CD4-positive, CD25-positive, alpha-beta regulatory T cell (primary cell): ENCODE measurements at places on chromosomes 12 and 14. TPM values are rescaled to one million over a fixed set of nuclear protein-coding genes. Genes with fewer than 3 reads are reported as not detected.

SLC25A29 gene
- 5.3 TPM for total RNA-seq

DNA sequence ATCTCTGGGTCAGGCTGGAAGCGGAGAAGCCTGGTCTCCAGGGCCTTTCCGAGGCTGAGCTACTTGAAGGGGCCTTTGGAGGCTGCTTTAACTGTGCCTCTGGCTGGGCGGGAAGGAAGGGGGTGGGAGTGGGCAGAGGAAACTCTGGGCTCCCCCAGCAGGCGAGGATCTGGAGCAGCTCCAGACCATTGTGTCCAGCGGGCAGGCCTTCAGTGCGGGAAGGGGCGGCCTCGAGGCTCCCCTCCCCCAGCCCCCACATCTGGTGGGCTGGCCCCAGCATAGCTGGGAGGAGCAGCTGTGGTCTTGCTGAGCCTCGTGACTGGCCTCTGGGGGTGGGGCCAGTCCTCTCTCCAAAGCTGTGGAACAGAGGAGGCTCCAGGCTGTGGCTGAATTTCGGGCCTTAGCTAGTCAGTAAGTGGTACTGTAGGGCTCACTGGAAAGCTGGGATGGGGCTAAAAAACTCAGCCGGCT is 3.4 kb downstream of the TAMALIN start:
- DNase-seq = no peak

DNA sequence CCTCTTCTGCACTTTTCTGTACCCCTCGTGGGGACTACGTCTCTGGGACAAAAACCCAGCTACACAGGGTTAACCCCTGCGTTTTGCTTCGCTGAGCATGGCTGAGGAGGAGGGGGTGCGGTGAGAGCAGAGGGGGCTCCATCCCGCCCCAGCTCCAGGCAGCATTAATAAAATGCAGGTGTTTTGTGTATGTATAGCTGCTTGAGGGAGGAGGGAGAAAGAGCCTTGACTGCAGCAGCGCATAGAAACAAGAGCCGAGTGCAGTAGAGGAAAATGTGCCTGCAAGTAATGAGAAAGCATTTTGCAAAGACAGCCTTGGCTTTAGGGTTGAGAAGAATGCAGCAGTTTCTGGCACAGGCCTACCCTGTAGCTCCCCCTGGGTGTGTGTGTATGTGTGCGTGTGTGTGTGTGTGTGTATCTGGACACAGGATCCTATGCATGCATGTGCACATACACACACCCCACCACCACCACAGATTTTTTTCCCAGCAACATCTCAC is 103.9 kb downstream of the ZFP36L1 start:
- DNase-seq = no peak

DNA sequence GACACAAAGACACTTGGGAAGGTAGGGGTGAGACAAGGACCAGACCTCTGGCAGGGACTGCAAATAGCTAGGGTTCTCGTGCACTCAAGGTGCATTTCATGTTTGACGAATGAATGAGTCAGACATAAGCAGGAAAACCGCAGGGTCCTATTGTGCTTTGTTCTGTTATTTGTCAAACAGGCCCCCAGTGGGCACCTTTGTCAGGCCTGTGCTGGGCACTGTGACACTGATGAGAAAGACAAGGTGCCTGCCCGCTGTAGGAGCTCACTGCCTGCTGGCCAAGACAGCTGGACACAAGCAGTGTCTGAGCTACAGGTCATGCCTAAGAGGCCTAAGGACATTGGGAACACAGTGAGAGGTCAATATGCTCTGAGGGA is 2.3 kb downstream of the OTUB2 start:
- no peak for DNase-seq

GRCh38 chr12:102896067-102896466 is 21.0 kb downstream of the PAH start:
- no peak for DNase-seq

GRCh38 chr12:62581288-62582064 is 114.8 kb downstream of the MON2 start:
- DNase-seq = peak; percentile 70

NAB2 gene
- 7.5 TPM for total RNA-seq

CABP1 gene
- total RNA-seq = not detected

GRCh38 chr12:94109160-94109559 is 39.2 kb upstream of the PLXNC1 start:
- DNase-seq = peak; percentile 33

- DNase-seq = no peak
These were observed 29.0 kb downstream of the PDE6H start for GRCh38 chr12:15001733-15002382.

DNA sequence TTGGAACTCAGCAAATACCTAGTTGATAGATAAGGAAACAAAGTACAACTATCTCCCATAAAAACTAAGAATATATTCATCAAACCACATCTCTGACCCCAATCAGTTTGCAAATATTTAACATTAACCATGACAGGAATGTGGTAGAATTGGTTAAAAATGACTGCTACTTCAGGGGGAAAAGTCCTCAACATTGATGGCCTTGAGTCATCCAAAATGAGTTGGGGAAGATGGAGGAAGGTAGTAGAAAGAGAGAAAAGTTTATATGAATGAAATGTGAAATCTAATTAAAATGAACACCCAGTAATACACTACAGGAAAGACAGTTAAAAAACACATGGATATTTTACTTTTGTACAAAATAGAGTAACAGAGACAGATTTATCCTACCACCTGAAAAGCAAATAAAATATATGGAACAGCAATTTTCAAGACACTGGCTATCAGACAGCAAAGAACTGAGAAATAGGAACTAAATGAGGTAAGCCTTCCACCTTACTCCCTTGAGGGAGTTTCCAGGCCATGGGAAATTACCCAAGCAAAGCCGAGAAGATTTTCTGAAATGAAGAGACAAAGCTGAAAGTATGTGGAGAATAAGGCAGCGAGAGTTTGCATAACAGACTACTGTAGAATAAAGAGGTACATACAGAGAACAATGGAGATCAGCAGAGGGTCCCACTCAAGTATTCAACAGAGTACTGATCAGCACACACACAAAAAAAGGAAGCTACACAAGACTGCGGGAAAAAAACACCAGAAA is 49.6 kb downstream of the TC2N start:
- DNase-seq = no peak

DNA sequence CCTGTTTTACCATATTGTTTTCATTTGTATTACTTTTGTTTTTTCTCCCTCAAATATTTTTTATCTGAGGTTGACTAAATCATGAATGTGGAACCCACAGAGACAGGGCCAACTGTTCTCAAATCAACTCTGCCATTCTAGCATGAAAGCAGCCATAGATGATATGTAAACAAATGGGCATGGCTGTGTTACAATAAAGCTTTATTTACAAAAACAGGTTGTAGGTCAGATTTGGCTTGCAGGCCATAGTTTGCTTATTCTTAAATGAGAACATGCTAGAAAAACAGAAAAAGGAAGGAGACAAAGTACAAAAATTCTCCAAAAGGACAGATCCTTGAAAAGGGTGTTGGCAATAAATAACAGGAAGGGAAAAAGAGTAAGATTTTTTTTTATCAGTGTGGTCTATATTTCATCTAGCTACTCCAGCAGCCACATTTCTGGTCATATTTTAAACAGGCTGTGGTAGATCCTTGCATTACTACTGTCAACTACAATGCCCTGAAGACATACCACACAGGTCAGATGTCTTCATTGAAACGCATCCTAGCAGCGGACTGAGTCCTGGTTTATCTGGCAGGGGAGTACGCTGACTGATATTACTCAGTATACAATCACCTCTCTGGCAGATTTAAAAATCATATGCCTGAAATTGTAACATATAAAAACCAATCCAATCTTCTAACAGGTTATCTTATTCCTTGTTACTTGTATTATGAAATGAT is 42.9 kb downstream of the SPPL3 start:
- DNase-seq = no peak

VDR gene
- 2.9 TPM for total RNA-seq

DNA sequence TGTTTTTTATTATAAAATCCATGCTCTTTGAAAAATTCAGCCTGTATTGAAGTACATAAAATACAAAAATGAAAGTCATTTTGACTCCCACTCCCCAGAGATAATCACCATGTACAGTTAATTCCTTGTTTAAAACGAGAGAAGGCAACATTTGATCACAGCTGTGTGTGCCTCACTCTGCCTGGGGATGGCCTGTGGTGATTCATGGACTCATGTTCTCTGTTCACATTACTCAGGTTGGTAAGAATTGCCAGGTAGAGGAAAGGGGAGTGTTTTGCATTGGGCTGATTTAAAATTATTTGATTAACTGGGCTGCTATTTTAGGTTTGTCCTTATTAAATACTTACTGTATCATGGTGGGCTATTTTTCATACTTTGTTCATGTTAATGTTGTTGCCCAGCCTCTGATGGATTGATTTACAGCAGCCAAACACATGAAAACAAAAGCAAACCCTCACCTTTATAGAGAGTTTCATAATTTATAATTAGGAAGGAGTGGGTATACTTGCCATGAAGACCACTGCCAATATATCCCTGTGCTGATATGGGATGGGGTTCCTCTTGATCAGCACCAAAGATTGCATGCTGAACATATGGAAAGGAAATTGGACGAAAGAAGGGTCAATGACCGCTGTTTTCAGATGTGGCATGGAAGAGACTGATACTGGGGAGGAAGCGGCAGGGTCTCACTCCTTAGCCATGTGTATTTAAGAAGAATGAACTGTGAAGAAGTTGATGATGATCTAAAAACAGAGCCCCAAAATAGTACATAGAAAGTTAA is 3.0 kb downstream of the ZBTB1 start:
- DNase-seq = no peak

MIP gene
- not detected for total RNA-seq

STAC3 gene
- 2.6 TPM for total RNA-seq

SLC2A14 gene
- 0.25 TPM for total RNA-seq

DNA sequence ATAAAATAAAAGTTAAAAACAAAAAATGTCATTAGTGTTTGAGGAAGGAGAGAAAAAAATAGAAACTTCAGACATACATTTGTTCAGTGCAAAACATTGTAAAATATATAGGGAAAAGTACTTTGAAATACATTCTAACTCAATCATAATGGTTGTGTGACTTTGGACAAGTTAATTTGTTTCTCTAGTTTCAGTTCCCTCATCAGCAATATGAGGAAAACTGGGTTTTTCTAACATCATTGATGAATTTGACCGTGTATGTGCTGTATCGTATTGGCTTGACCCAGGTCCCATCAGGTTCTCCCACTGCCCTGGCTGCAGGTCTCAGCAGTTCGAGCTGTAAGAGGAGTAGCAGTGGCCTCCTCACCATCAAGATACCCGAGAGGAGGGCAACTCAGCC is 173.9 kb upstream of the ATF7IP start:
- no peak for DNase-seq

GRCh38 chr12:5626151-5626550 is 194.2 kb downstream of the NTF3 start:
- no peak for DNase-seq

LRRC43 gene
- not detected for total RNA-seq

GRCh38 chr12:112304436-112304835 is 77.8 kb downstream of the HECTD4 start:
- no peak for DNase-seq
